ENCODE measurements at places on chromosomes 1 and 21.

DNA sequence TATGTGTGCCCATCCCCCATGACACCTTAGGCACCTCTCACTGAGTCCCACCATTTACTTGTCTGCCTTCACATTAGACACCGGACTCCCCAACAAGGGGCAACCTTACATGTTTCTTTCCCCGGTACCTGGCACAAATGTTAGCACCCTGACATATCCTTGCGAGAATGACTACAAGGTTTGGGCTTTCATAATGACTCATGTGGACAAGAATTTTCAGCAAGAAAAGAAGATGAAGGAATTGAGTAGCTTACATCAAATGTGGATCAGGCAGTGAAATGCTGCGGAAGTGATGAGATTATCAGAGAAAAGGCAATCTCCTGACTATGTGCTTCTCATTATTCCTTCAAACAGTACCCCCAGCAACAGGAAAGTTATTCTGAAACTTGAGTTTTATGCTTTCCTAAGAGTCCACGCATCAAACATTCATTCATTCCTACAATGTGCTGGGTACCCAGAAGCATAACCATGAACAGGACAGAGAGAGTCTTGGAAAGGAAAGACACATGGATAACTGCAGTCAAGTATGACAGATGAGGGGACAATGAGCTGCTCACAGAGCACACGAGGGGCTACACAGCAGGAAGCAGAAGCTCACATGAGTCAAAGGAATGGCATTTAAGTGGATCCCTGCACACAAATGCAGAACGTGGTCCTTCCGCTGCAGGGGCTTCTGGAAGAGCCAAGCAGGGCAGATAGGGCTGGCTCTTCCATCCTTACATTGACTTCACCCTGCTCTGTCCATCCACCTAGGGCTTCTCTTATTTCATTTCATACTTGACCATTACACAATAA lies 112.1 kb downstream of the PCNX2 start:
- DNase-seq, result no peak

DNA sequence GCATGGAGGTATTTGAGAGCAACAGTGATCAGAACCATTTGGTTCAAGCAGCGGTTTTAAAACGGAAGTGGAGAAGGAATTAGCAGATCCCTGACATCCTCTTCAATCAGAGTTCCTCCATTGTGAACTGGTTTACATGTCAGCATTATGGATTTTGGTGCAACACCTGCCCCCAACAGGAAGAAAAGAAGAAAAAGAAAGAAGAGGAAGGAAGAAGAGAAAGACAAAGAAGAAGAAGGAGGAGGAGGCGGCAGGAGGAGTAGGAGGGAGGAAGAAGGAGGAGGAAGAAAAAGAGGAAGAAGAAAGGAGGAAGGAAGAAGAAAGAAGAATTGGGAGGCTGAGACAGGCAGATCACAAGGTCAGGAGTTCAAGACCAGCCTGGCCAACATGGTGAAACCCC lies 17.4 kb downstream of the NDUFS5 start:
- DNase-seq, result no peak

DNA sequence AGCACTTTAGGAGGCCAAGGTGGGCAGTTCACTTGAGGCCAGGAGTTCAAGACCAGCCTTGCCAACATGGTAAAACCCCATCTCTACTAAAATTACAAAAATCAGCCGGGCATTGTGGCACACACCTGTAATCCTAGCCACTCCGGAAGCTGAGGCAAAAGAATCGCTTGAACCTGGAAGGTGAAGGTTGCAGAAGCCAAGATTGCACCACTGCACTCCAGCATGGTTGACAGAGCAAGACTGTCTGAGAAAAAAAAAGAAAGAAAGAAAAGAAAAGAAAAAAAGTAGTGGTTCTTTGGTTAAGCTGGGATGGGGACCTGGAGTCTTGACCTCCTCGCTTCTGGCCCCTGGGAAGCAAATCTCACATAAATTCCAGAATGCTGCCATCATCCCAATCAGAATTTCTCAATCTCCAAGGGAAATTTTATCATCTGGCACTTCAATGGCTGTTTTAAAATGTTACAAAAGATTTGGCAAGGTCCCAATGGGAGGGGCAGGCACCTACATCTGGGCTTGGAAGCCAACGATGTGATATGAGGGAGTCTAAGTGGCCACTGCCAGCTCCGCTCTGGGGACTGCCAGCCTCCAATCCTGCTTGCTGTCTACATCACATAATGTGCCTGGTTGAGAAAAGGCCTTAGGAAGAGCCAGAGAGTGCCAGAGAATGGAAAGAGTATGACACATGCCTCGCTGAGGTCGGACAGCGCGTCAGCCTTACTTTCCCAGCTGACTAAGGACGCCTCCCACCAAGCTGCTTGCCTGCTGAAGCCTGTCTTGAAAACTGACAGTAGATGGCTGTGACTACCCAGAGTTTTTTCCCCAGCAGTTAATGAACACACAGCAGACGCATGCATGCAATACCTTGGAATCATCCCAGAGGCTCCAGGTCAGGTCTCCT lies 42.1 kb upstream of the SRP9 start:
- DNase-seq, result no peak

GRCh38 chr1:229162825-229163515 lies 107.9 kb upstream of the RAB4A start:
- DNase-seq, result no peak

GRCh38 chr1:63774617-63775417 lies 1.0 kb downstream of the ROR1 start:
- no peak for DNase-seq

GRCh38 chr21:35509001-35509704 lies 460.1 kb upstream of the RUNX1 start:
- DNase-seq, result no peak

DNA sequence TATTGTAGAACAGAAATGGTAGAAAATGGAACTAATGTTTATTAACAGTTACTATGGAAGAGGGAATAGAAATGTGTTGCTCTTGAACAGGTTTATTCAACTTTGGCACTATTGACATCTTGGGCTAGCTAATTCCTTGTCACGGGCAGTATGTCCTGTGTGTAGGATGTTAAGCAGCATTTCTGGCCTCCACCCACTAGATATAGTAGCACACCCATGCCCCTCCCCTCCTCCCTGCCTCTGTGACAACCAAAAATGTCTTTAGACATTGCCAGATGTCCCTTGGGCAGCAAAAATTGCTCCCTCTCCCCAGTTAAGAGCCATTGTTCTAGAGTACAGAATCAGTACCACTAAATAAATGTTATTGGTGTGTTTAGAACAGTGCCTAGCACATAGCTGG lies 91.4 kb upstream of the TPTE start:
- no peak for DNase-seq

DNA sequence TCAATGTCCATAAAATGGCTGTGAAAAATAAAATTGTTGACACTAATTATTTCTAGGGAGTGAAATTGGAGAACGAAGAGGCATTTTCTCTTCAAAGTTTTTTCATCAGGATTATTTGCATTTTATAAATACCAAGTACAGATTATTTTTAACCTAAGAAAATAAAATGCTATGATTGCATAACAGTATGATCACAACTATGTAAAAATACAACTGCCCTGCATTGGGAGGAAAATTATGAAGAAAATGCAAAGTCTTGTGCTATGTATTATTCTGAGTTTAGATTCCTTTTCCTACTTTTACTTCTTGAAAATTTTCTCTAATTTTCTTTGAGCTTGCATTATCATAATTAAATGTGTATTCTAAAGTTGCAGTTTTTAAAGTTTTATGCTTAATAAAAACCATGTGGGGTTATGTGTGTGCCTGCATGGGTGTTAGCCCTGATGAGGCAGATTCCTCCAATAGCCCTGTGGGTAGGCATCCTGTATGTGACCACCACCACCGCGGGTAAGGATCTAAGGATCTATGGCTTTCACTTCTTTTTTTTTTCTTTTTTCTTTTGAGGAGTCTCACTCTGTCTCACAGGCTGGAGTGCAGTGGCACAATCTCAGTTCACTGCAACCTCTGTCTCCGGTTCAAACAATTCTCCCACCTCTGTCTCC lies 24.7 kb downstream of the STX6 start:
- no peak for DNase-seq

GRCh38 chr21:38077569-38077968 lies 161.3 kb upstream of the KCNJ6 start:
- DNase-seq, result no peak

DNA sequence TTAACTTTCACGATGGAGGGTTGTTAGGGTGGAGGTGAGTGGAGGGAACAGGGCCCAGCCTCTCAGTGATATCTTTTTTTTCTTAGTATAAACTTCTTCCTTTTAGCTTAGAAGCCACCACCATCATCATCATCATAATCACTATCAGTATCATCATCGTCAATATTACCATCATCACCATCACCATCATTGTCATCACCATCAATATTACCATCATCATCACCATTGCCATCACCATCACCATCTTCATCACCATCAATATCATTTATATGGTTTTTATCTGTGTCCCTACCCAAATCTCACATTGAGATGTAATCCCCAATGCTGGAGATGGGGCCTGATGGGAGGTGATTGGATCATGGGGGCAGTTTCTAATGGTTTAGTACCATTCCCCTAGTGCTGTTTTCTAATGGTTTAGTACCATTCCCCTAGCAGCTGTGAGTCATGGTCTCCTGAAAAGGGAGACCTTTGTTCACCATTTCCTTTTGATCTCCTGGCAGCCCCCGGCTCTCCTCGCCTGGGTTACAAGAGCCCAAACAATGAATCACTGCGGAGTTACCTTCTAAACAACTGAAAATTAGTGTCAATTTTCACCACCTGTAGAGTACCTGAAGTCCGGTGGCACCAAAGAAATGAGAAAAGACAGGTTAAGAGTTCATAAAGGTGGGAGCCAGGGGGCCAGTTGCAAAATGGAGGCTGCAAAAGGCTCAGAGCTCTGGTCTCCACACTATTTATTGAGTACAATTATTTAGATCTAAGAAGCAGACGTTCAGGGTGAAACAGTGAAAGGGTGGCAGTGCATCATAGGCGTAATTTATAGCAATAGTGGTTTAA lies 3.1 kb upstream of the PLA2G2E start:
- no peak for DNase-seq

GRCh38 chr1:86489242-86489878 lies 20.6 kb downstream of the CLCA1 start:
- no peak for DNase-seq
